ENCODE measurements at places on chromosomes 3 and 15.

DNA sequence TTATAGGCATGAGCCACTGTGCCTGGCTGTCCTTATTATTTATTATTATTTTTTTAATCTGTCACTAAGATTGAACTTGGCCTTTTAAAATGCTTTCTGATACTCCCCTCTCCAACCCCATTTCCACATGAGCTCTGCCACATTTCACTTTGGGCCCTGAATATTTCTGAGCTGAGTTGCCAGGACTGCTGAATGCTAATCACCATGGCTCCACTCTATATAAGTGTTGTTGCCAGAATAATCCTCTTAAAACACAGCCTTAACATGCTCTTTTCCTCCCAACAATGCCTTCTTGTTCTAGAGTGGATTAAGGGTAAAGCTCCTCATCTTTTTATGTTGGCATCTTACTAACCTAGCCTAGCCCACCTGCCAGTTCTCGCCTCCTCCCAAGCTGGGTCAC is 124.4 kb downstream of the PDZRN3 start:
- DNase-seq: no peak

- DNase-seq: no peak
Measured at GRCh38 chr15:60957111-60957510, 272.0 kb downstream of the RORA start.

GRCh38 chr3:143276592-143276991 is 157.0 kb downstream of the CHST2 start:
- DNase-seq: no peak

- no peak for DNase-seq
Measured at GRCh38 chr3:15294929-15295328, 37.5 kb downstream of the SH3BP5 start.

GRCh38 chr15:31448635-31448979 is 122.0 kb downstream of the KLF13 start:
- no peak for DNase-seq

DNA sequence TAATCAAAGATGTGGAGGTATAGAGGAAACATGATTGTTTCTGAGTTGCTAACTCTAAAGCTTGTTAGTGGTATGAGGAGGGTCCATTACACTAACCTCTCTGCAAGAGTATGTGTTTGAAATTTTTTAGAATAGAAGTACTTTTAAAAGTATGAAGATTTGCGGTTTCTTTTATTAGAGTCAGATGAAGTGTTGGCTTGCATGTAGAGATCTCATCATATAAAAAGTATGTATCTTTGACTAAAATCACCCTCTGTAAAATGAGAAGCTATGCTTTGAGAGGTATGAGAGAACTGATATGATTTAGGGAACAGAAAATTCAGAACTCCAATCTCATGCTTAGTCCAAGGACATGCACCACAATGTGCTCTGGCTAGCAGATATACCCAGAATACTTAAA is 140.4 kb upstream of the MBNL1 start:
- no peak for DNase-seq

DNA sequence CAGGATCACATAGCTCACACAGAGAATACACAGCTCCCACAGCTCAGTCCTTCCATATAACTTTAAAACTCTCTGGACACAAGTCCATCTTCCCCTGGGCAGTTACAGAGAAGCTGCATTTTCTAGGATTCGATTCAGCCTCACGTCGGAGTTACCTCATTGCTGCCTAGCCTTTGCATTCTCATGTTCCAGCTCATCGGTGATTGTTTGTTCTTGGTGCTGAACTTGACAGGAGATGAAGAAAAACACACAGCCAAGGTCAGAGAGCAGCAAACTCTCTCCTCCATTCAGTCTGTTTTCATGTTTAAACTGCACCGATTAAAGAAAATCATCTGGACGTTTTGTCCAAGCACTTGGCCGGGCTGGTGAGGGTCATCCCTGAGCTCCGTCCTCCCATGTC is 375.5 kb upstream of the CFAP20DC start:
- no peak for DNase-seq

GRCh38 chr15:25136119-25136518 is 181.3 kb downstream of the SNRPN start:
- DNase-seq: peak; percentile 0

- DNase-seq: no peak
Measured at GRCh38 chr15:98805434-98806274, 157.3 kb downstream of the IGF1R start.

DNA sequence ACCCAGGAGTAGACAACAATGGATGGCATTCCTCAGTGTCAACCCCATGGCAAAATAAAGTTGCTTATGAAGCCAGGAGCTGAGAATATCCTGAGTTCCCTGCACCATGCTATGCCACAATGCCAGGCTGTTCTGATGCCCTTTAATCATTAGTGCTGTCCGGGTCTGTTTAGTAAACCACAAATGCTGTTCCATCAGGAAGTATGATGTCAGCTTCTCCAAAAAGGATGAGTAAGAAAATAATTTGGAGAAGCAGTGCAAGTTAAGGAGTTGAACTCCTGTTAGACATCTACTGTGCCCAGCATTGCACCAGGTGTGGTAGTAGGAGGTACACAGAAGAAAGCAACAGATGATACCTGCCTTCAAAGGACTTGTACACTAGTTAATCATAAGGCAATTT is 67.9 kb upstream of the GUCA1C start:
- no peak for DNase-seq

DNA sequence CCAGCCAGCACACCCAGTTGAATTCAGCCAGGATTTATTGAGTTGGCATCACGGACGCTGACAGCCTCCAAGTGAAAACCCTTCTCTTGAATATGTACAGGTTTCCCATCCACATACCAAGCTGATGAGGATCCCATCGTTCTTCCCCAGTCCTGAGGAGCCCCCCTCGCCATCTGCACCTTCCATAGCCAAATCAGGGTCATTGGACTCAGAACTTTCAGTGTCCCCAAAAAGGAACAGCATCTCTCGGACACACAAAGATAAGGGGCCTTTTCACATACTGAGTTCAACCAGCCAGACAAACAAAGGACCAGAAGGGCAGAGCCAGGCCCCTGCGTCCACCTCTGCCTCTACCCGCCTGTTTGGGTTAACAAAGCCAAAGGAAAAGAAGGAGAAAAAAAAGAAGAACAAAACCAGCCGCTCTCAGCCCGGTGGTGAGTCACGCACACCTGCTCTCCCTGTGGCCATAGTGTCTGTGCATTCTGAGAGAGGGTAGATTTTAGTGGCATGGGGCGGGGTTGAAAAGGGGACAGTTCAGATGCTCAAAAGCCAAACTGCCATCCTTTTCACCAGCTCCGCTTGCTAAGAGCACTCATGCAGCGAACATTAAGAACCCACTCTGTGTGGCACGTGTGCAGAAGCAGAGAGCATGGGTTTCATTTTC is 51.2 kb downstream of the KLHL25 start:
- no peak for DNase-seq
